ENCODE measurements at places on chromosomes 12 and 14. TPM values are rescaled to one million over a fixed set of nuclear protein-coding genes. Genes with fewer than 3 reads are reported as not detected.

The TSPAN8 gene
- total RNA-seq = 2.3 TPM

The FOXN4 gene
- not detected for total RNA-seq

The RNASE3 gene
- not detected for total RNA-seq

The RAD51AP1 gene
- total RNA-seq = 1.4 TPM

DNA sequence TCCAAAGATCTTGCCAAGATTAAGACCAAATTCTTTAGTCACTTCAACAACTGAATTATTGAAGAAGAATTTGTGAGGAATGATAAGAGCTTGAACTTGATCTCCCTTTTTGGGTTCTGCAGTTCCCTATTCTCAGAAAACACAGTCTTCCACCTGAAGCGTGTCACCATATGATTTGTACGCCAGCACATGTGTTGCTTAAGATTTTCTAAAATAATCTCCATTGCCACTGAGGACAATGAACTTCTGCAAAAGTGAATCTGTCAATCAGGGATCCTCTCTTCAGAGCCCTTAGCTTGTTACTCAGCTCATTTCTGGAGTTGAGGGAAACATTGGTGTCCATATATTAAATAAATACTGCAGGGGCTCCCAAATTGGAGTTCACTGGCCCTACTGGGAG, 4.2 kb upstream of the SPIC start:
- no peak for DNase-seq

The FLRT2 gene
- total RNA-seq = 18.4 TPM

DNA sequence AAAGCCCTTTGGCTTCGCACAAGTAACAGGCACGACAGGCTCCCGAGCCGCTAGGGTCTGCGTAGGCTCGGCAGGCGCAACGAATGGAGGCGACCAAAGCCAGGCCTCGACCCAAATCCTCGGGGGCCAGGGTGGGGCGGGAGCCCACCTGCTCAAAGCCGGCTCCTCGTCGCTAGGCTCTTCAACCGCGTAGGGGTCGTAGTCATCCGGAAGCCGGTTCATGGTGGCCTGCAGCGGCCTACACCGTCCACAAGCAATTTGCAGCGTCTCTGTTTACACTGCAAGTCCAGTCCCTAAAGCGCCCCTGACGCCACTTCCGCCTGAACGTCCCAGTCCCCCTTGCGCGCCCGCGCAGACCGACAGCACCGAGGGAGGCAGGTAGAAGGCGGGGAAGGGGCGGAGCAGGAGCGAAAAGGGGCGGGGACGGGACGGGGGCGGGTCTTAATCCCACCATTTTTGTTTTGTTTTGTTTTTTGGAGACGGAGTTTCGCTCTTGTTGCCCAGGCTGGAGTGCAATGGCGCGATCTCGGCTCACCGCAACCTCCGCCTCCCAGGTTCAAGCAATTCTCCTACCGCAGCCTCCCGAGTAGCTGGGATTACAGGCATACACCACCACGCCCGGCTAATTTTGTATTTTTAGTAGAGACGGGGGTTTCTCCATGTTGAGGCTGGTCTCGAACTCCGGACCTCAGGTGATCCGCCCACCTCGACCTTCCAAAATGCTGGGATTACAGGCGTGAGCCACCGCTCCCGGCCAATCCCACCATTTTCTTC, at the start of gene EAPP:
EAPP (minus strand) TSS at position 295 of the 774 bp plus-strand sequence; CDS start at position 222, 73 bp downstream.
- DNase-seq = peak; percentile 99

- no peak for DNase-seq
Measured at GRCh38 chr14:105859717-105860614, 333.6 kb downstream of the TMEM121 start.

- no peak for DNase-seq
Measured at GRCh38 chr14:89078021-89078795, 253.8 kb downstream of the TTC8 start.

The TGFB3 gene
- 76.3 TPM for total RNA-seq

DNA sequence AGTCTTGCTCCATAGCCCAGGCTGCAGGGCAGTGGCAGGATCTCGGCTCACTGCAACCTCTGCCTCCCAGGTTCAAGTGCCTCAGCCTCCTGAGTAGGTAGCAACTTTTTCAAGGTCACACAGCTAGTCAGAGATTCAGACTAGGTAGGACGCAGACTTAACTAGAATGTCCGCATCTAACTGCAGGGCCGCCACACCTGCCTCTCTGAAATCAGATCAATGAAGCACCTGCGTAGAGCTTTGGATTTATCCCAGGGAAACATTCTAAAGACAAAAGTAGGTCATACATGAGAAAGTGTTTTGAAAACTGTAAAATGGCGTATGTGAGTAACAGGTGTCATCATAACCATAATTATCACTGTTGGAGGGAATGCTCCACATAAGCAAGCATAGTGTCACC, 49.5 kb upstream of the PAPOLA start:
- DNase-seq = no peak

DNA sequence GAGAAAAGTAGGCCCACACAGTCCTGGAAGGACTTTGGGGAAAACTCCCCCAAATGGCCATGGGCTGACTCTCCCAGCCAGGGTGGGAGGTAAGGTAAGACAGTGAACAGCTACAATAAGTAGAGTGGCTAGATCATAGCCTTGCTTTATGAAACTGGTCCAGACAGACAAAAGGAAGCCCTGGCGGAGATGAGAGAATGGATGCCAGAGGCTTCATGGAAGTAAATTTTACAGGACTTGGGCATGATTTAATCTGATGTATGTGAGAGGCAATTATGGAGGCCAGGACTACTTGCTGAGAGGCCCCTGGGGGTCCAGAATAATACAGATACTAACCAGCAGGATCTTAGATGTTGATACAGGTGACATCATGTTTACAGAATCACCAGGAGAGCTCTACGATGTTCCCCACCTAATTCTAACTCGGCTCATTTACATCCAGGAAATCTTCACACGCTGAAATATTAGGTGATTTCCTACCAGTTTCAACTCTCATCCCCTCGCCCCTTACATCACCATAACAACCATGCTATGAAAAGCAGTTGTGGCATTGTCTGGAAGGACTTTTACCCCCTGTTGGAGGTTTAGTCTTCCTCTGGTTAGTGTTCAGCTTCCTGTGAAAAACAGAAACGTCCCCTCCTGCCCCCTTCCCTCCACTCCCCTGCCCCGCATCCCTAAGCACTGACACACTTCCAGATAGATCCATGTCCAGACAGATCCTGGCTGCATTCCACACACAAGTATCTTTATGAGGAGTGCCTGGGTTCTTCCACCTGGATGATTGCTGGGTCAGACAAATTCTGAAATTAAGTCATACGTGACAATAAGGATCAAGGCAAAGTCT, 39.5 kb upstream of the NT5DC3 start:
- DNase-seq = no peak

- no peak for DNase-seq
Measured at GRCh38 chr12:110744601-110745264, 2.0 kb upstream of the PPP1CC start.

GRCh38 chr14:40240245-40240859, 808.1 kb upstream of the FBXO33 start:
- DNase-seq = no peak
